ENCODE measurements at places on chromosomes 11 and 22. TPM values are rescaled to one million over a fixed set of nuclear protein-coding genes. Genes with fewer than 3 reads are reported as not detected.

GRCh38 chr11:46242041-46242951 is 35.2 kb upstream of the CREB3L1 start:
- no peak for DNase-seq

GRCh38 chr11:95720195-95720594 is 69.4 kb downstream of the FAM76B start:
- no peak for DNase-seq

- no peak for DNase-seq
These were observed 52.5 kb downstream of the RRAS2 start for GRCh38 chr11:14306481-14306880.

MMP7 gene
- 0.12 TPM for total RNA-seq

GRCh38 chr11:10493041-10493663 is 38.1 kb downstream of the AMPD3 start:
- DNase-seq: no peak
